ENCODE measurements at places on chromosomes 4 and X.

DNA sequence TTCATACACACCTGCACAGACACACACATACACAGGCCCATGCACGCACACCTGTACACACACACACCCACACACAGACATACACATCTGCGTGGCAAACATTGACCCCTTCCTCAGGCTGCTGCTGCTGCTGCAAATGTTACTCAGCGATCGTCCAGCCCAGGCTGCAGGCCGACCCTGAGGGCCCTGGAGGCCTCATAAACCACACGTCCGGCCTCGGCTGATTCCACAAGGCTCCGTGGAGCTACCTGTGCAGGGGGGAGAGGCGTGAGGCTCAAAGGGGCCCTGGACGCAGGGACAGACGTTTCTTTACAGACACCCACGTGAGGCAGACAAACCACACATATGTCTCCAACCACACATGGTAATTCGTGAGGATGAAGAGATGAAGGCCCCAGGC, 53.9 kb upstream of the PPP2R3B start:
- no peak for DNase-seq

GRCh38 chrX:9249051-9249846, 215.3 kb upstream of the FAM9B start:
- no peak for DNase-seq

- no peak for DNase-seq
These were observed 159.7 kb downstream of the VSIG4 start for GRCh38 chrX:65879977-65880799.

GRCh38 chrX:53483416-53483815, 49.2 kb upstream of the HSD17B10 start:
- no peak for DNase-seq

- no peak for DNase-seq
These were observed 120.5 kb downstream of the MAGEC2 start for GRCh38 chrX:142084611-142085010.

GRCh38 chr4:173169178-173169427, 492 bp downstream of the GALNT7 start:
- no peak for DNase-seq

GRCh38 chr4:101122019-101122418, 225.3 kb downstream of the PPP3CA start:
- no peak for DNase-seq

Data from stimulated activated CD8-positive, alpha-beta memory T cell treated with anti-CD3 and anti-CD28 coated beads, Interleukin-7, amount 100 ng/mL, for 1 hour (primary cell).